ENCODE measurements at places on chromosomes 1 and 21.

- DNase-seq = no peak
Measured at GRCh38 chr1:213369465-213369864, 318.4 kb downstream of the RPS6KC1 start.

DNA sequence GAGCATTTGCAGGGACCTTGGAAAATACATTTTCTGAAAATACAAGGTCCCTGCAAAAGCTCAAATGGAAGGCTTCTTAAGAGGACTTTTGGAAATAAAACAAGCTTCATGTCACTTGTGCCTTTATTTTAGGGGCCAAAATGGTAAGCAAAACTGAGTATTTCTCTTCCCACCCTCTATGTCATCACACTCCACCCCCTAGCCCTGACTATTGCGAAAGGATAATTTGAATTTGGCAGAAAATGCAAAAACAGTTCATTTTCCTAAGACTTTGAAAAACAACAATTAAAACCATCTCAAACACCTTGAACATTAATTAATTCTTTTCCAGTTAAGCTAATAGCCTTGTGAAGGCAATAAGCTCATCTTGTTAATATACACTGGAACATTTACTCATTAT, 201.7 kb downstream of the TM2D1 start:
- no peak for DNase-seq

DNA sequence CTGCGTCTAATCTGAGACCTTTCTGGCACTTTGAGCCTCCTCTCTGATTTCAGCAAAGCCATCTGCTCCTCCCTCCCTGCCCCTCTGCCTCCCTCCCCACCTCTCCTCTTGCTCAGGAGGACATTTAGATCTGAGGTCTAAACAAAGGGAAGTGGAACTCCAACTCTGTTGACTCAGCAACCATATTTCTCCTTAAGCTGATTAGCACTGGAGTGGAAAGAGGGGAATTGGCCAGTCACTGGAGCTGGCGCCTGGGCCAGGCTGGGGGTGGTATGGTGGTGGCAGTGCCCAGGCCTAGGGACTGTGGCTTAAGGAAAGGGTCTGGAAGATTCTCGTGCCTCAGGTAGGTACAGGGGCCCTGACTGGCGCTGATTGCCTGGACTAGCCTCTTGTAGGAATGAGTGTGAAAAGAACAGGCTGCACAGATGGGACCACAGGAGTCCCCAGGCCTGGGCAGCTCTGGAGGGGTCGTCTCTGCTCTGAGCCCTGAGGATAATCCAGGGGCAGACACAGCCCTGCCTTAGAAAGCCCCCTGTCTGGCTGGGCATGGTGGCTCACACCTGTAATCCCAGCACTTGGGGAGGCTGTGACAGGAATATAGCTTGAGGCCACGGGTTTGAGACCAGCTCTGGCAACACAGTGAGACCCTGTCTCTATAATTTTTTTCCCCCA, 11.9 kb downstream of the SH2D2A start:
- no peak for DNase-seq

- DNase-seq = no peak
Measured at GRCh38 chr1:21313886-21314721, 23.8 kb upstream of the ECE1 start.

DNA sequence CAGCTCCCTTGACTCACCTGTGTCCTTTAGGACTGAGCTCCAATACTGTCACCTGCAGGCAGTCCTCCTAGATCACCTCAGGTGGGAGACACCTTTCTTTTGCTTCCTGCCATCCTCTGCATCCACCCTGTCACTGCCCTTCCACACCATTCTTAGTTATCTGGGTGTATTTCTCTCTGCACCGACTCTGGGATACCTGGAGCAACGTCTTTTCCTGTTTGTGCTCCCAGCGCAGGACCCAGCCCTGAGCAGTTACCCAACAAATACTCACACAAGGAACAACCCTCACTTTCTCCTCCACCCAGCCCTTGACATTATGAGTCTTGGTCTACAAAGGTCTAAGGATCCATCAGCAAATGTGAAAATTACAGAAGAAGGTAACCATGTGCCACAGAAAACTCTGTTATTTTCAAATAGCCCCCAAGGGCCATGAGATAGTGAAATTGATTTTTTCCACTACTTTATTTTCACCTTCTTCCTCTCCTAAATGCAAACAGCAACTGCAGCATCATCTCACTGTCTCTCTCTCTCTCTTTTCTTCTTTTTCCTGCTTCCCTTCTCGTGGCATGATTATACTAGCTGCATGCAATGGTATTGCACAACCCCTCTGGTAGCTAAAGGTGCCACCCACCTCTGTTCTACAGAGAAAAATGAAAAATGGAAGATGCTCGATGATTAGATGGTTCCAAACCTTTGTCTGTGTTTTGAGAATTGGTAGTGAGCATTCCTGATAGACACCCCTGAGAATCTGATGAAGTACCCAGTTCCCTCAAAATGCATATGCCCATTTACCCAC, 89.0 kb downstream of the MIS18A start:
- no peak for DNase-seq

DNA sequence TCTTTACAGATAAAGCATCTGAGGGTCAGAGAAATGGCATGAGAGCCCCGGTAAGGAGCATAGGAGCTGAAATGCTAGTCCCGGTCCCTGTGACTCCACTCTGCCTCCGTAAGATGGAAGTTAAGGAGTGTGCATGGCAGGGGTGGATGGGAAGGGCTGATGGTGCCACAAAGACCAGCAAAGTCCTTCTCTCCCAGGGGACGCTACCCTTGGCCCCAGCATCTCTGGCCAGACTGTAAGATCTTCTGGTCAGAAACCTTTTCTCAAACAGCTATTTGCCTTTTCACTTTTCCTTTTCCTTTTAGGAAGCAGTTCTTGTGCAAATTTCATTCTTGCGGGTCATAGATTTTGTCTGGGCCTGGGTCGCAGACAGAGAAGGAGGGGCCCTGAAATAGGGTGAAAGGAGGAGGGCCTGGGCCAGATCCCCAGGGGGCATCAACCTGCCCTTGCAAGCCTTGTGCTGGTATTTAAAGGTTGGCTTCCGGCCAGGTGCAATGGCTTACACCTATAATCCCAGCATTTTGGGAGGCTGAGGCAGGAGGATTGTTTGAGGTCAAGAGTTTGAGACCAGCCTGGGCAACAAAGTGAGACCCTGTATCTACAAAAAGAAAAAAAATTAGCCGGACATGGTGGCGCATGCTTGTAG, 14.4 kb upstream of the EPS8L3 start:
- DNase-seq = no peak

GRCh38 chr1:61387829-61388228, 305.5 kb downstream of the NFIA start:
- no peak for DNase-seq

GRCh38 chr1:113811156-113811887, 954 bp downstream of the RSBN1 start:
- no peak for DNase-seq

DNA sequence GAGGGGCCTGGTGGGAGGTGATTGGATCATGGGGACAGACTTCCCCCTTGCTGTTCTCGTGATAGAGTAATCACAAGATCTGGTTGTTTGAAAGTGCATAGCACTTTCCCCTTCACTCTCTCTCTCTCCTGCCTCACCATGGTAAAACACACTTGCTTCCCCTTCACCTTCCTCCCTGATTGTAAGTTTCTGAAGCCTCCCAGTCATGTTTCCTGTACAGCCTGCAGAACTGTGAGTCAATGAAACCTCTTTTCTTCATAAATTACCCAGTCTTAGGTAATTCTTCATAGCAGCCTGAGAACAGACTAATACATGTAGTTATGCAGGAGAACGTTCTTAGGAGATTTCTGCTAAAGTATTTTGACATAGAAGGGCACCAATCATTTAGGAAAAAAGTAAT, 59.9 kb upstream of the FBXO28 start:
- no peak for DNase-seq

- DNase-seq = peak; percentile 47
Measured at GRCh38 chr1:16012590-16013219, 5.1 kb downstream of the HSPB7 start.

DNA sequence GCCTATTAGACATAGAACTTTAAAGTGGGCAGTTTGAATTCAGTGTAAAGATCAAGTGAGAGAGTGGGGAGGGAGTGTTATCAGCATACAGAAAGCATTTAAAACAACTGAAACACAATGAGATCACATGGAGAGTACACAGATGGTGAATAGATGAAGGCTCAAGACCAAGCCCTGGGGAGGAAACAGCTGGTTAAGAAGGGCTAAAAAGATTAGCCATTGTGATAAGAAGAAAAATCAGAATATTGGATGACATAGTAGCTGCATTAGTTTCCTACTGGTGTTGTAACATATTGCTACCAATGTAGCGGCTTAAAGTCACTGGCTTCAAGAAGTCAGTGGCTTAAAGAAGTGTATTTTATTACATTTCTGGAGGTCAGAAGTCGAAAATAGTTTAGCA, 443.4 kb upstream of the RGS18 start:
- no peak for DNase-seq

DNA sequence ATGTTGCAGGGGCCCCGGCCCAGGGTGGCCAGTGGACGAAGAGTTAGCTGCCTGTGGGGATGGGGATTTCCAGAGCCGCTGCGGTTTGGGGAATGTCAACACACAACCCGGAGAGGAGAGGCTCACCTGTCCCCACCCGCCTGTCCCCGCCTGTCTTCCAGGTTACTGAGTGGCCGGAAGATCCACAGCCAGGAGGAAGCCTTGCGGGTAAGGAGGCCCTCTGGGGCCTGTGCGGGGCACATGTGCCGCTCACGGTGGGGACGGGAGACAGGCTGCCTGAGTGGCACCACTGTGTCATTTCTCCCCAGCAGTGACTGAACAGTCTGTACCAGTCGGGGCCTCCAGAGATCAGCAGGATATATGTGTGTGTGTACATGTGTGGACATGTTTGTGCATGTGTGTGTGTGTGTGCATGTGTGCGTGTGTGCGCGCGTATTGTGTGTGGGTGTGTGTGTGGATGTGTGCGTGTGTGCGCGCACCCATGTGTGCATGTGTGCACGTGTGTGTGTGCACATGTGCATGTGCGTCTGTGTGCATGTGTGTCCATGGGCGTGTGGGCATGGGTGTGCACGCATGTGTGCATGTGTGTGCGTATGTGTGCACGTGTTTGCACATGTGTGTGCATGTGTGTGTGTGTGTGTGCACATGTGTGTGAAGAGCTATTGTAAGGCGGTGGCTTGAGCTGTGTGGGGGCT, 25.6 kb downstream of the CSTB start:
- DNase-seq = no peak

GRCh38 chr1:90335558-90335957, 340.6 kb downstream of the ZNF326 start:
- DNase-seq = no peak

DNA sequence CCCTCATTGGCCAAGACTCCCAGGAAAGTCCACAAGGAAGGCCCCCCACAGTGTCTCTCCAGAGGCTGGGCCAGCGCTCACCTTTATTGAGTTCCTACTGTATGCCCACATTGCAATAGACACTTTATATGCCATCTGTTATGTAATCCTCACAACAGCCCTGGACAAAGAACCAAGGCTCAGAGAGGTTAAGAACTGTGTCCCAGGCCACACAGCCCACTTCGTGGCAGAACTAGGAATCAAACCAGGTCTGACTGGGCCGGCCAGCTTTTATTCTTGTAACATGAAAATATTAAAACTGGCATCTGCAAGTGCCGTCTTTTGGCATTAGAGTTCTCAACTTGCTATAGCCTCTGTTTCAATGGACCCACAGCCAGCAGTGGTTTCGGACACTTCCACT, 4.5 kb downstream of the CTRC start:
- DNase-seq = no peak
